ENCODE measurements at places on chromosomes 16 and 17.

- no peak for DNase-seq
Measured at GRCh38 chr17:2947996-2948550, 115.3 kb downstream of the OR1D5 start.

DNA sequence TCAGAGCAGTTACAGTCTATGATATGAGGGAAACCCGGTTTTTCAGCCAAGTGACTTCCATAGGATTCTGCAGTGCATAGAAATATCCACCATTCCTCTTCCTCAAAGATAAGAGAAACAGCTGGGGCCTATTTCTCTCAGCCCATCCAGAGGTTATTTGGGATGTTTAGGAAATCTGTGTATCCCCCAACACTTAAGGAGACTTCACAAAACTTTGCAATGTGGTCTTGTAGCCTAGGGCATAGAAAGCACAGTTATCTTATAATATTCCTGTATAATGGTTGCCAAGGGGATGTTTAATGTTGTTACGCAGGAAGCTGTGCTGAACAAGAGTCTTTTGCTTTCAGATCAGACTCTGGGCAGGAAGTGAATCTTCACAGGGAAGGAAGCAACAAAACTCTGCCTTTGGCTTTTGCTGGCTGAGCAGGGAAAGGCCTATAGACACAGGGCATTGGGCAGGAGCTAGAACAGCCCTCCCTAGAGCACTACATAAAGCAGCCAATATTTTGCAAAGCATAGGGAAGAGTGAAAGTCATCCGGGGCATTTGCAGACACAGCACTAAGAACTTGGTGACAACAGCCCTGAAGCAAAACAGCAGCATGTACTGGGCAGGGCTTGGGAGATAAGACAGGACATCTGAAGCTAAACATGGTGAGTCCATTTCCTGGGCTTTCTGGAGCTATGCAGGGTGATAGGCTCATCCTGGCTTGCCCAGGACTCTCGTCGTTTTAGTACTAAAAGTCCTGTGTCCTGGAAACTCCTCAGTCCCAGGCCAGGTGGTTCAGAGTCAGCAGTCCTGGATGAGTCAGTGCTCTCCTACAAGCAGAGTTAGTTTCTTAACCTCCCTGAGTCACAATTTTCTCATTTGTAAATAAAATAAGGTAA is 18.7 kb upstream of the BEAN1 start:
- DNase-seq, result no peak

GRCh38 chr16:75099075-75099667 is 17.4 kb downstream of the LDHD start:
- no peak for DNase-seq

DNA sequence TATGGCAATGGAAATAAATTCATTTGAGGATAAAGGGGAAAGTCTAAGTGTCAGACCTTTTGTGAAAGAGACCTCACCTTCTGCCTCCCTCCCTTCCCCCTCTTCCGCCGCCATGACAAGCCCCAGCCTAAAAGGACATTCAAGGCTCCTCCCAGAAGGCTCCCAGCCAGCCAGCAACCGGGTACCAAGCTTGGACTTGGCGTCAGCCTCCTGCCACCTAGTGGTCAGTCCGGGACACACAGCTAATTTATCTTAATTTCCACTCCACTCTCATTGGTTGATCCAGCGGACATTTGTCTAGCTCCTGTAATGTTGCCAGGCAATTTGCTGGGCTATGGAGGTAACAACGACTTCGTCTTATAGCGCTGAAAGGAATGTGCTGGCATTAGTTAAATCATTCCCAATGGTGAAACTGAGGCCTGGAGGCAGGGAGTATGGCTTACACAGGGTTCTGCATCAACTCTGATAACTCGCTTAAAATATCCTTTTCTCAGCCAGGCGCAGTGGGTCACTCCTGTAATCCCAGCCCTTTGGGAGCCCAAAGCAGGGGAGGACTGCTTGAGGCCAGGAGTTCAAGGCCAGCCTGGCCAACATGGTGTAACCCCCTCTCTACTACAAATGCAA is 19.3 kb upstream of the CLEC3A start:
- DNase-seq, result peak; percentile 51

DNA sequence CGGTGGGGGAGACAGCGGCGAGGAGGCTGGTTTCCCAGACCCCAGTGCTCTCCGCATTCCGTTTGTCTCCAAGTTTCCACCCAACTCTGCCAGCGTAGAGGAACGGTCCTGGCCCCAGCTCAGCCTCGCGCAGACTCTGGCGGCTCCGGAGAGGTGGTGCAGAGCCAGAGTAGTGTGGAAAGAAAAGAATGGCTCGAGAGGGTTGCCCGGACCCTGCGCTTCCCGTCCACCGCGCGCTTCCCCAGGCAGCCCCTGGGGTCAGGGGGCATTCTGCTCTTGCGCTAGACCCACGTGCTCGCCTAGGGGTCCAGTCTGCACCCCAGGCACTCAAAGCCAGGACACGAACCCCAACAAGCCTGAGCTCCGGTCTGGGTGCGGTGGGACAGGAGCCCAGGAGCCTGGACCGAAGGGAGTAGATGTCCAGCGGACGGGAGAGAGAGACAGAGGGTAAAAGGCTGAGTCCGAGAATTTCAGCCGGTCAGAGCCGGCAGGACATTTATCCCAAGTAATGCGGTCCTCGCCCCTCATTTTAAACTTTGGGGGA is 3.8 kb downstream of the PMP22 start:
- DNase-seq, result no peak

- no peak for DNase-seq
Measured at GRCh38 chr16:88676502-88677242, 9.6 kb downstream of the SNAI3 start.
